ENCODE measurements at places on chromosomes 12 and 14.
A peak's percentile ranks its signal among the peaks of the same experiment; 100 is the strongest.

DNA sequence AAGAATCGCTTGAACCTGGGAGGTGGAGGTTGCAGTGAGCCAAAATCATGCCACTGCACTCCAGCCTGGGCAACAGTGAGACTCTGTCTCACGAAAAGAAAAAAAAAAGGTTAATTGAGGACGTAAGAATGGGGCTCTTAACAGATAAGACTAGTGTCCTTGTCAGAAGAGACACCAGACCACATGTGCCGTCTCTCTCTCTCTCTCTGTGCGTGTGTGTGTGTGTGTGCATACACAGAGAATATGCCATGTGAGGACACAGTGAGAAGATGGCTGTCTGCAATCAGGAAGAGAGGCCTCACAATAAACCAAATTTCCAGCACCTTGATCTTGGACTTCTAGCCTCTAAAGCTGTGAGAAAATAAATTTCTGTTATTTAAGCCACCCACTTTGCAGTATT is 11.7 kb upstream of the ERC1 start:
- no peak for DNase-seq

GRCh38 chr12:78878459-78878858 is 13.9 kb downstream of the SYT1 start:
- no peak for DNase-seq

- no peak for DNase-seq
Observed at GRCh38 chr14:90384543-90384911, 12.3 kb upstream of the CALM1 start.

- DNase-seq, result no peak
Observed at GRCh38 chr12:34236073-34236472, 213.8 kb downstream of the ALG10 start.

DNA sequence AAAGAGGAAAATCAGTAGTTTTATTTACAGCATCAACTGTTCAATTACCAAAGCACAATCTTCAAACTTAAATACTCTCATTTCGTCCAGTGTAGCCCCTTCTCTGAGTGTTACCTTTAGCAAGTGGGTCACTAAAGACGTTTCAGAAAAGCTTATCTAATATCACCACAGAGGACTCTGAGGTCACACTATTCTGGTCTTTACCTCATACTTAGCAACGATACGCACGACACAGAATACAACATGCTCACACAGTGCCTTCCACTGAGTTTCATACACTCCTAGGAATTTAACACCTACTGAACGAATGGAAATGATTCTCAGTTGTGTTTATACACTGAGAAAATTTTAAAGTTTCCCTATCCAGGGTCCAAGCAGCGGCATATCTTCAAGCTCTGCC is 2.0 kb downstream of the SYT10 start:
- DNase-seq, result no peak

- no peak for DNase-seq
Observed at GRCh38 chr12:52650520-52651081, 1.4 kb downstream of the KRT2 start.

DNA sequence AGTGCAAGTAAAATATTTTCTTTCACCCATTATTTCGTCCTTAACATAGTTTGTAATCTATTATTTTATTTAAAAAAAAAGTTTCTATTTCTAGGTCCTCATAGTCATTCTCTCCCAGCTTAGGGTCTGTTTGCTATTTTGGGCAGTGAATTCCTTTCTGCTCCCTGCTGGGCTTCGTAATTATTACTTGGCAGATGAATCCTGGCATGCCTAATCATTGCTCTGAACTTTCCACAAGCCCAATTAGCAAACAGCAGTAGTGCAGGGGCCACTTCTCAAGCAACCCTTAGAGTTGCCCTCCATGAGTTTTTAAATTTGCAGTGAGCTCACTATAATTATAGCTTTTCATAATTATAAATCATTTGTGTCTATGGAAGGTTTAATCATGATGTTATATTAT is 1378.3 kb upstream of the SEL1L start:
- DNase-seq, result no peak

GRCh38 chr12:103771466-103771865 is 69.6 kb downstream of the NT5DC3 start:
- DNase-seq, result no peak

- DNase-seq, result no peak
Observed at GRCh38 chr12:74732826-74733225, 195.2 kb downstream of the ATXN7L3B start.

DNA sequence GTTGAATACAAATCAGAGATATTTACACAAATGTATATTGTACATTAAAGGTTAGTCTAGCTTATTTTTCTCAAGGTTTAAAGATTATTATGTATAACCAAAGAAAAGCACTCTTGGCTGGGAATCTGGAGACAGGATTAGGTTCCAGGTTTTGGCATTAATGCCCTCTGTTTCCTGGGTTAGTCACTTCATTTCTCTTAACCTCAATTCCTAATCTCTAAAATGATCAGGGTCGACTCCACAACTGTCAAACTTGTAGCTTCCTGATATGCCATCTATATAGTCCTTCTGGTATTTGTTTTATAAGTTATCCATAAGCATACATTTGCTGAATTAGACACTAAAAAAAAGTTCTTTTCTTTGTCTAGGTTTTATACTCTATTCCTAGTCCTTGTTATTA is 2.6 kb downstream of the ITPR2 start:
- no peak for DNase-seq

- no peak for DNase-seq
Observed at GRCh38 chr12:87310126-87310525, 719.1 kb downstream of the C12orf50 start.

GRCh38 chr14:94770815-94771157 is 873 bp upstream of the GSC start:
- no peak for DNase-seq

- no peak for DNase-seq
Observed at GRCh38 chr12:121345151-121345815, 6.9 kb downstream of the ANAPC5 start.

GRCh38 chr12:125228519-125229260 is 163.5 kb downstream of the AACS start:
- DNase-seq, result no peak

DNA sequence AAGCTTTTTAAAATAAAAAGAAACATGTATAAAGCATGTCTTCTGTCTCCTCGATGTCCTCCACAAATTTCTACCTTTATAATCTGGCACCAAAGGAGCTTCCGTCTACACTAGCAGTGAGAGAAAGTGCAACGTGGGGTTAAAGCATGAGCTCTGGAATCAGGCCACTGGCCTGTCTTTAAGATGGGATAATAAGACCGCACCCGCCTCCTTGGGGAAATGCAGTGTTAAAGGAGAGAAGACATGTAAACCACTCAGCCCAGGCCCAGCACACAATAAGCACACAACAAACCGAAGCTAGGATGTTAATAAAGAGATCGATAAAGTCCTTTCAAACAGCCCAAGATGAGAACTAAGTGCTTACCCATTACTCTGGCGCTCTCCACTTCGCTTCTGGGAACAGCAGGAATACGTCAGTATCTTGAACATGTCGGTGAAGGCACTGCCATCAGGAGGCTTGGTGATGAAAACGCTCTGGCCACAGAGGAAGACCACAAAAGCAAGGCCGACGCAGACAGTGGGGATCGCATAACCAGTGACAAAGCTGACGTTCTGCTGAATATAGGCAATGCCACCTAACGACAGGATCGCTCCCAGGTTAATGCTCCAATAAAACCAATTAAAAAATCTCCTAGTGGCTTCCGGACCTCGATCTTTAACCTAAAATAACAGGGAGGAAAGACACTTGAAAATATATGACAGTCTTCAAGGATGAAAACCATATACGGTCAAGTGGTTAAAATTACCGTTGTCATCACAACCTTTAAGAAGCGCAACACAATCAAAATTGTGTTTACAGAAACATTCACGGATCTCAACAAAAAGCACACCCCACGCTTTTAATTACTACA is 9.1 kb downstream of the SLC15A4 start:
- DNase-seq, result no peak

DNA sequence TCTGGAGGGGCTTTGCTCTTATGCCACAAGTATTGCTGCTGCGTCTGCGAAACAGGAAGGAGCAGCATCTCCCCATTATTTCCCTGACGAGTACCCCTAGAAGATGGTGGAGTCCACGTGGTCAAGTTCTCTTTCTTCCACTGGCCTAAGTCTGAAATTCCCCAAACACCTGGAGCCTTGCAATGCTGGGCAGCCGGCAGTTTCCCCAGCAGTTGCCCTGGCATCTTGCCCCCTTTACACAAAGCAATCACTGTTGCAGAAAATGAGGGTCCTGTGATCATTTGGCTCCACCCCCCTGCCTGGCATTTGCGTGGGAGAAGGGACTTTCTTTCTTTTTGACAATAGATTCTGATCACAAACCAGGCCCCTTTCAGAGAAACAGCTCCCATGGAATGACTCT is 56.9 kb downstream of the FOS start:
- no peak for DNase-seq

DNA sequence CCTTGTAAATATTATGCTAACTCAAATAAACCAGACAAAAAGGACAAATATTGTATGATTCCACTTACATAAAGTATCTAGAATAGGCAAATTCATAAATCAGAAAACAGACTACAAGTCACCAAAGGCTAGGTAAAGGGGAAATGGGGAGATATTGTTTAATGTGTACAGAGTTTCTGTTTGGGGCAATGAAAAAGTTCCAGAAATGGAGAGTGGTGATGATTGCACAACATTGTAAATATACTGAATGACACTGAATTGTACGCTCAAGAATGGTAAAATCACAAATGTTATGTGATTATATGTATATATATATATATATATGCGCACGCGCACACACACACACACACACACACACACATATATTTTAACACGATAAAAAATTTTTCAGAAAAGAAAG is 182.5 kb downstream of the SLC2A13 start:
- DNase-seq, result no peak

- no peak for DNase-seq
Observed at GRCh38 chr14:85090681-85091080, 439.3 kb upstream of the FLRT2 start.

DNA sequence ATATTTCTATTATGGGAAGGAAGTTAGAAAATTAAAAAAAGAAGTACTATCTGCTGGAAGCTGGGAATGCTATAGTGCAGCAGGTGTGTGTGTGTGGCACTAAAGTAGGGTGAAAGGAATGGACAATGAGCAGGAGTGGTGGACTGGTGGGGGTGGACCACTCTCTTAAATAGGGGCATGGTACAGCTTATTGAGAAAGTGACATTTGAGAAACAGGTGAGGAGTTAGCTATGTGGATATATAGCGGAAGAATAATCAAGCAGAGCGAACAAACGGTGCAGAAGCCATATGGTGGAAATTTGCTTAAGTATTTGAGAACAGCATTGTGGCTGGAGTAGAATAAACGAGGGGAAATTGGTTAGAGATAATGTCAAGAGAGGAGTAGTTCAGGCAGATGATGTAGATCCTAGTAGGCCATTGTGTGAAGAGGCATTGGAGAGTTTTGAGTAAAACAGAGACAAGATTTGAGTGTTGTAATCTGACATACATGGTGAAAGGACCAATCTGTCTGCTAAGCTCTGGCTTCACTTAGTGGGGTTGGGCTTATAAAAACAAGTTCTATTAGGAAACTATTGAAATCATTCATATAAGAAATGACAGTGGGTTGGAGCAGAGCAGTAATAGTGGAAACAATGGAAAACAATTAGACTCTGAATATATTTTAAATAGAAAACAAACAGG is 149.2 kb upstream of the SYT10 start:
- DNase-seq, result no peak

- DNase-seq, result no peak
Observed at GRCh38 chr12:99201906-99202645, 445.5 kb upstream of the GARIN6 start.

DNA sequence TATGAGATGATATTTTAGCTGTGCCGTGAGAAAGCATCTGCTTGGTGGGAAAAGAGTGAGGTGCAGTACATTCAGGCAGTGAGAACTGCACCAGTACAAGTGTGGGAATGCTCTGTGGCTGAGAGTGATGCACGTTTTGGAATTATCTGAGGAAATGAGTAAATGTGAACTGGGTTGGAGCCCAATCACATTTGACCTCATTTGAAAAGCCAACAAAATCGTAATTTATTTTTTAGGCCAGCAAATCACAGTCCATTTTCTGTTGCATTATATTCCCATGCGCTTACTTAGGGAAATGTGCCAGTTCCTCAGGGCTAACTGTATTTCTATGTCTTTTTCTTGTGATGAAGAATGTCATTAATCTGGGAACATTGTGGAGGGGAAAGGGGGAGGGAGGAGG is 77.3 kb downstream of the SNAPC1 start:
- no peak for DNase-seq

GRCh38 chr12:123388177-123388950 is 4.4 kb downstream of the KMT5A start:
- peak; percentile 43 for DNase-seq

GRCh38 chr12:131950182-131950913 is 606 bp downstream of the EP400 start:
- no peak for DNase-seq

DNA sequence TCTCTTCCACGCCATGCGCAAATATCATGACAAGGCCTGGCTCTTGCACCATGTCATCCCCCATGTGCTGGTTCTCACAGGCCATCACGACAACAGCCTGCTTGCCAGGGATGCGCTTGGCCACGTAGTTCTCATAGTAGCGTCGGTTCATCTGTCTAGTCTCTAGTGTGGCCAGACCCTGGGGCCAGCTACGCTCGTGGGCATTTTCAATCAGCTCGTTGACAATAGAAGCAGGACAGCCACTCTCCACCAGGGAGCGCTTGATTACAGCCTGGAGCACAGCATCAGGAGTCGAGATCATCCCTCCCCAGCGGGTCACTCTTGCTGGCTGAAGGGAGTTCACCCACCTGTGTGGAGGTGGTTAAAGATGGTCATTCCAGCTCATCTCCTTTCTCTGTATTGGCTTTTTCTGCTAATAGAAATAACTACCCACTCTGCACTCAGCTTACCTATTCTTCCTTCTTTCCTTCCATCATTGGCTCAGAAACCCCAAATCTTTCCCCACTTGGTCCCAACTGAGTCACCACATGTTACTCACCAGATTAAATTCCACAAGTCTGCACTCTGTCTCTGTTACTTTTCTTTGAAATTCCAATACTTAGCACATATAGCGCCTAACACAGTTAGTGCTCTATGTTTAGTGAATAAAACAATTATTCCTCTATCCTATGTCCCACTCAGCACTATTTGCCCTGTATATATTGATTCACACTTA is 15.1 kb downstream of the RNF41 start:
- DNase-seq, result no peak

DNA sequence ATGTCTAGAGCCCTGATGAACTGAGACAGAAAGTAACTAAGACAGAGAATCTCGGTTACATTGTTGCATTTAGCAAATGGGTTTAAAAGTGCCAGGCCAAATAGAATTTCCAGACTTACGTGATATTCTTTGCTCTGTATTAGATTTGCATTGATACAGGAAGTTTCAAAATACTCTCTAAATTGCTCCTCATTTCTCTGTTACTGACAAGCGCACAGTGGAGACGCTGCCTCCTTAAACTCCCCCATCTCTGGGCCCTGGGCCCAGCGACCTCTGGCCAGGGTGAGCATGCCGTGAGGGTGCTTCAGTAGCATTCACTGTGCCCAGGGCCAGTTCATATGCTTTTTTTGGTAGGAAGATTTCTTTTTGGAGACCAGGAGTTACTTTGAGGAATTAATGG is 22.9 kb upstream of the EVL start:
- DNase-seq, result no peak

GRCh38 chr14:104548802-104549535 is 30.6 kb upstream of the C14orf180 start:
- no peak for DNase-seq
